ENCODE measurements at places on chromosomes 13 and 19.
A peak's percentile ranks its signal among the peaks of the same experiment; 100 is the strongest.

DNA sequence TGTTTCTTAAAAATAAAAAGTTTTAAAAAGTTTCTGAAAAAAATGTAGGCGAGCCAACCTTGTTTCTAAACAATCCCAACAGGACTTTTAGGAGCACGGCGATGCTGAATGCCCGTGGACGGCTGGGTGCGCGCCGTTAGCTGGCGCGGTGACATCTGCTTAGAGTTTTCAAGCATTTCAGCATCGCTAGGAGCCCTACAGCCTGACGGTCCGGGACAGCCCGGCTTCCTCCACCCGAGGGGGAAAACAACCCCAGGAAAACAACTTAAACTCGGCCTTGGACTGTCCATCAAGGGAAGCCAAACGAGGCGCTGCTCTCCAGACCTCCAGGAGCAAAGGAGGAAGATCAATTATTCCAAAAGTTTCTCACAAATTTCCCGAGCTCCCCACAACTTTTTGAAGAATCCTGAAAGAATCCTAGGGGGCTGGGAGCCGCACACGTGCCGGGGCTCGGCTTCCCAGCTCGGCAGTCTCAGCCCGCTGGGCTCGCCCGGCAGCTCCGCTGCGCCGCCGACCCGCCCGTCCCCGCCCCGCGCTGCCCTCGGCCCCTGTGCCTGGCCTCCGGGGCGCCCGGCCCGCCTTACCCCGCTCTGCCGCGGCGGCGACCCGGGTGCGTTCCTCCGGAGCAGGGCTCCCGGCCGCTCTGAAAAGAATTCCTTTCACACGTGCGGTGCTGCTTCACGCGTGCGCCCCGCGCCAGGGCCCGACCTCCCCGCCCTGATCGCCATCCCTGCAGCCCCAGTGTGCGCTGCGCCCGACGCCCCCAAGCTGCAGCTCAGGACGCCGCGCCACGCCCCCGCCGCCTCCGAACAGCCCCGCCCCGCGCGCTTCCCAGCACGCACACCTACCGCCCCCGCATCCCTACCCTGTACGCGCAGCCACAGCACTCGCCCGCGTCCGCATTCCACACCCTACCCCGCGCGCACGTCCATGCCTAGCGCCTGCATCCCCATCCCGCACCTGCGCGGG is at the start of gene GJA3:
Gene GJA3, minus strand, starts transcription at position 747 of the 969 bp plus-strand sequence. CDS start 17,764 bp downstream, outside the sequence.
- DNase-seq = peak; percentile 17

- DNase-seq = peak; percentile 47
These were observed 9.4 kb upstream of the SEMA6B start for GRCh38 chr19:4568886-4569285.

DNA sequence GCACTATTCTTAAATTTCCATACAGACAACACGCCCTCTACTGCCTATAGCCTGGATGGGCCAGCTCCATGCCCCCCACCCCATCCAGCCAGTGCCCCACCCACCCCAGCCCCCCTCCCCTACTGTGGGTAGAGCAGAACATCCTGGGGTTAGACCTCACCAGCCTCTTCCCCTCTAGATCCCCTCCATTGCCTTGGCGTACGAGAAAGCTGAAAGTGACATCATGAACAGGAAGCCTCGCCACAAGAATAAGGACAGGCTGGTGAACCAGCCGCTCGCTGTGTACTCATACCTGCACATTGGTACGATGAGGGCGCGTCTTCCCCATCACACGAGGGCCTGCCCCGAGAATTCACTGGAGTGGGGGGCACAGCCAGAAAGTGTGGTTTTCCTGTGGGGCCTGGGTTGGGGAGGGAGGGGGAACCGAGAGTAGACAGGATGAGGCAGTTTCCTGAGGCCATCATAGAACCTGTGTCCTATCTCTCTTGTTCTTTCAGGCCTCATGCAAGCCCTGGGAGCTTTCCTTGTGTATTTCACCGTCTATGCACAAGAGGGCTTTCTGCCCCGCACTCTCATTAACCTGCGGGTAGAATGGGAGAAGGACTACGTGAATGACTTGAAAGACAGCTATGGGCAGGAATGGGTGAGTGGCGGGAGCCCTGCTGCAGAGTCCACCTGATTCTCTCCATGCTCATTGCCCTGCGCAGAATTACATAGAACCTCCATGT is 29.1 kb downstream of the ATP12A start:
- peak; percentile 90 for DNase-seq

- no peak for DNase-seq
These were observed 36.8 kb upstream of the ATP1A3 start for GRCh38 chr19:42030645-42031440.

GRCh38 chr13:91277013-91277676 is 70.3 kb upstream of the MIR17HG start:
- DNase-seq = no peak

DNA sequence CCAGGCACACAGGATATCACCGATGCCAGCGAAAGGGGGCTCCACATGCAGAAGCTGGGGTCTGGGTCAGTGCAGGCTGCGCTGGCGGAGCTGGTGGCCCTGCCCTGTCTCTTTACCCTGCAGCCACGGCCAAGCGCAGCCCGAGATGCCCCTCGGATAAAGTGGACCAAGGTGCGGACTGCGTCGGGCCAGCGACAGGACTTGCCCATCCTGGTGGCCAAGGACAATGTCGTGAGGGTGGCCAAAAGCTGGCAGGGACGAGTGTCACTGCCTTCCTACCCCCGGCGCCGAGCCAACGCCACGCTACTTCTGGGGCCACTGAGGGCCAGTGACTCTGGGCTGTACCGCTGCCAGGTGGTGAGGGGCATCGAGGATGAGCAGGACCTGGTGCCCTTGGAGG is 7.2 kb downstream of the NCAN start:
- no peak for DNase-seq

GRCh38 chr13:61350341-61350740 is 65.3 kb downstream of the PCDH20 start:
- no peak for DNase-seq

- no peak for DNase-seq
These were observed 4.0 kb downstream of the TMIGD2 start for GRCh38 chr19:4297901-4298809.

- no peak for DNase-seq
These were observed 114.1 kb downstream of the DACH1 start for GRCh38 chr13:71752775-71753513.

DNA sequence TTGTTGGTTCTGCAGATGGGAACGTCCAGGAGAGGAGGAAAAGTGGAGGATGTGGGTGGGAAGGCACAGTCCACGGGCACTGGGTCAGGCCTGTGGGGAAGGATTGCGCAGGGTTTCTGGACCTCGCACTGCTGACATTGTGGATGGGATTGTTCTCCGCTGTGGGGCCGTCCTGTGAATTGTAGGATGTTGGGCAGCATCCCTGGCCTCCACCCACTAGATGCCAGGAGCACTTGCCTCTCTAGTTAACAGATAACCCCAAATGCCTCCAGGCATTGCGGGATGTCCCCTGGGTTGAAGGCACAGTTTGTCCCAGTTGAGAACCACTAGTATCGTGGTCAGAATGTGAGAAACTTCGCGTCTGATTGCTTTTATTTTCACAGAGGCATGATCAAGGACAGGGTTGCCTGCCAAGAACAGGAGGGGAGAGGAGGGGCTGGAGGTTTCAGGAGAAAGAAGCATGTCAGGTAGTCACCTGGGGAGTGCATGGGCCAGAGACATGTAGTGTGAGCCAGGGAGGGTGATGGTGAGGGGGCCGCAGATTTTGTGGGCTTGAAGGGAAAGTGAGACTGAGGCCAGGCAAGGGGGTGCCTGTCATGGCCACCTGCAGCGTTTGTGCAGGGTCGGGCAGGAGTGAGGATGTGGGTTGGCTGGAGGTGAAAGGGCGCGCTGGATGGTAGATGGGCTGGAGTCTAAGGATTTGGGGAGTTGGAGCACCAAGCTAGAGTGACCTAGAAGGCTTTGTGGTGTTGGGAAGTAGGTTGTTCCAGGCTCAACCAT is 3.2 kb downstream of the ZNF628 start:
- no peak for DNase-seq

DNA sequence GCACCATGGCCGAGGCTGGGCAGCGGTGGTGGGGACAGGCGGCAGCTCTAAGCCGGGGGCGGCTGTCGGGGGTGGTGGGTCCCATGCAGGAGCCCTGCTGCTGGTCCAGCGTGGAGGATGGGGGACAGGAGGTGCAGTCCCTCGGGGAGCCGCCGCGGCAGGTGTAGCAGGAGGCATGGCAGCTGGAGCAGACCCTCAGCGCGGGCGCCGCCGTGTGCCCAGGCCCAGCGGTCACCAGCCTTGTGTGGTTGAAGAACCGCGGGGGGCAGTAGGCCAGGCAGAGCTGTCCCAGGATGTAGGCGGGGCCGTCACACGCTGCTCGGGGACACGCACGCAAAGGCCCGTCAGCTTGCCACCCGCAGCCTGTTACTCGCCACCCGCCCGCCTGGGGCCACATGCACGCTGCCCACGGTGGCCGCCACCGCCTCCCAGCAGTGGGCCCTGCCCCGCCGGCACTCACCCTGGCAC is 2.9 kb upstream of the C19orf25 start:
- DNase-seq = no peak

DNA sequence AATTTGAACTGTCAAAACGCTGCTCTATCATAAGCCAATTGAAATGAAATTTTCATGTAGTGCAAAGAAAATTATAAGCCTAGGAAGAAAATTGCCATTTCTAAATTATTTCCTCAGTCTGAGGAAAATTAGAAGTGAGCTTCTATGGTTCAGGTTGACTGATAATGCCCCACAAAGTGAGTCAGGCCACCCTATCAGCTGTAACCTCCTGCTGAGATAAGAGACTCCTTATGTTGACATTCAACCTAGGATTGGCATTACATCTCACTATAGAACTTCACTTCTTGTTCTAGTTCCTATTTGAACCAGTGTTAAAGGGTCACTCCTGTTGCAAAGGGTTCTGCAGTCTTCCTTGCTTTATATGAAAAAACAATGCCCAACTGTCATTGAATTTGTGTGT is 32.6 kb upstream of the RFC3 start:
- DNase-seq = no peak

DNA sequence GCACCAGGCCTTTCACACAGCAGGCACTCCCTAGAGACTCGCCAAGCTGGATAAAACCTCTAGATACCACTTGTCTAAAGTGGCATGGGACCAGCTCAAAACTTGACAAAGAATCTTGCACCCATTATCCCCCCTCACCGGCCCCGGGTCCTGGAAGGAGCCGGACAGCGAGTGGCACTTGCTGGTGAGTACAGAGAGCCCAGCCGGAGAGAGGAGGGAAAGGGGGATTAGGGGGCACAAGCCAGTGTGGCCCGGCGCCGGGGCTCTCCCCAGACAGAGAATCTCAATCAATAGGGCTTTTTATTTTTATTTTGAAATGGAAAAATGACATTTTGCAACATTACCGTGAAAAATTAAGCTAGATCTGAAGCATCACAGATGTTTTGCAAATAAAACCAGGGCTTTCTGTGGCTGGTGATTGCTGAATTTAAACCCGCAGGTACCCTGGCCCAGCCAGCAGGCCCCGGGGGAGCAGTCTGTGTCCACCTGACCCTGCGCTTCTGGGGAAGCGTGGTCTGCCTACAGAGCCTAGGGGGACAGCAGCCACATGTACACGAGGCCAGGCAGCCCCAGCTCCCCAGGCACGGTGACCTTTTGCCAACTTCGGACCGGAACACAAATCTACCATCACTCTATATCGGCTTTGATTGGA is 10.0 kb upstream of the VSTM2B start:
- DNase-seq = no peak

DNA sequence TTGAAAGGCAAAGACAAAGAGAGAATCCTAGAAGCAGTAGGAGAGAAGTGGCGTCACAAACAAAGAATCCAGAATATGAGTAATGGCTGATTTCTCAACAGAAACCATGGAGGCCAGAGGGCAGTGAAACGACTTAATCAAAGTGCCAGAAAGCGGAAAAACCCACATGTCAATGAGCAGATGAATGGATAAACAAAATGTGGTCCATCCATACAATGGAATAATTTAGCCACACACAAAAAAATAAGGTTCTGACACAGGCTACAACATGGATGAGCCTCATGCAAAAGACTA is 52.2 kb upstream of the RANBP3 start:
- DNase-seq = no peak

DNA sequence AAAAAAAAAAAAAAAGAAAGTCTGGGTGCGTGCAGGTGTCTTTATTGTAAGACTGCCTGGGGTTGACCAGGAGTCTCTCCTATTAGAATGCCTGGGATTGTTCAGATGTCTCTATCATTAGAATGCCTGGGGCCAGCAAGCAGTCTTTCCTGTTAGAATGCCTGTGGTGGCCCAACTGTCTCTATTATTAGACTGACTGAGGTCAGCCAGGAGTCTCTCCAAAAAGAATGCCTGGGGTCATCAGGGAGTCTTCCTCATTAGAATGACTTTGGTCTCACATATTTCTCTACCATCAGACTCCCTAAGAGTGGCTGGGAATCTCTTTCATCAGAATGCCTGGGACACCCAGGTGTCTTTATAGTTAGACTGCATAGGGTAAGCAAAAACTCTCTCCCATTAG is 1577.5 kb downstream of the UQCRFS1 start:
- no peak for DNase-seq

GRCh38 chr13:110820322-110820721 is 94.5 kb downstream of the ANKRD10 start:
- DNase-seq = no peak

DNA sequence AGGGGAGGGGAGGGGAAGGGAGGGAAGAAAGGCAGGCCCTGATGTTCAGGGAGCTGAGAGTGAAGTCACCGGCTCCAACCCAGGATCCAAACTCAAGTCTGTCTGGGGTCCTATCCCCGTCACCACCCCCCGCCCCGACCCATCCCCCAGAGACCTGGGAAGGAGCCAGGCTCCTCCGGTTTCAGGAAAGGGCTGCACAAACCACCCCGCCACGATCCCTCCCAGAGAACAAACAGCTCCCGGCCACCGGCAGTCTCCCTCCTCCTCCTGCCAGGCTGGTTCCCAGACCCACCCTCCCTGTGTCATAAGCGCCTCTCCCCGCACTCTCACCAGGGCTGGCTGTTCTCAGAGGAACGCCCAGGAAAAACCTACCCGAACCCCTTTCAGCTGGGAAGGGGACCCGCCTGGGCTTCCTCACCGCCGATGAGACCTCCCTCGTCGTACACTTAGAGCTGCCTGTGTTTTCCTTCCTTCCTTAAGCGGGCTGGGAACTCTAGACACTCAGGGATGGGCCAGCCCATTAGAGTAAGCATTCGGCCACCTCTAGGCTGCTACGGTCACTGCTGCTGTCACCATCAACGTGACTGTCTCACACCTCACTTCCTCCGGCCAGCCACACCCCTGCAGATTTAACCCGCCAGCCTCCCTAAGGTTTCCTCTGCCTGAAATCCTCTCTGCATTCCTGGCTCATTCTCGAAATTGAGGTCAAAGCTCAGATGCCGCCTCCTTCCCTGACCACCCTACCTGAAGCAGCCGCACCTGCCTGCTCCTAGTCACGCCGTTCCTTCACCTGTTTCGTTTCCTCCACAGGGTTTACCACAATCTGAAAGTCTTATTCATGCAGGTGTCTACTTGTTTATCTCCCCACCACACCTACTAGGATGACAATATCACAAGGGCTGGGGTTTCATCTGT is 6.3 kb upstream of the RDH13 start:
- DNase-seq = no peak

GRCh38 chr19:7346488-7346971 is 2.2 kb upstream of the ARHGEF18 start:
- no peak for DNase-seq
